ENCODE measurements at places on chromosomes 7 and 10.

DNA sequence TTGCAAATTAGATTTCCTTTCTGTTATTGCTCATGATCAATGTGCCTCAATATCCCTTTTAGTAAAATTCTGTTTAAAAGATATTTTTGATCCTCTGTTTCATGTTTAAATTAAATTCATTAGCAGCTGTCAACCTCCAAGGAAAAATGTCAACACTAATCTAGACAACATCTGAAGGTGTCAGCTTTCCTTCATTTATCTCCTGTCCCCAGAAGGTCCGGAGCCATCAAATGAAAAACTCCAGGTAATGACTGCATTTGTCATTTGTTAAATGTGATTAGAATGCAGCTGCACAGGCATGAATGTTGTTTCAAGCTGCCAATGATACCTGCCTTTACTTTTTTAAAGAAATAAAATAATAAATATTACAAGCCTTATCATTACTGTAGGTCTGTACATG lies 463.7 kb upstream of the SEMA3A start:
- no peak for DNase-seq

DNA sequence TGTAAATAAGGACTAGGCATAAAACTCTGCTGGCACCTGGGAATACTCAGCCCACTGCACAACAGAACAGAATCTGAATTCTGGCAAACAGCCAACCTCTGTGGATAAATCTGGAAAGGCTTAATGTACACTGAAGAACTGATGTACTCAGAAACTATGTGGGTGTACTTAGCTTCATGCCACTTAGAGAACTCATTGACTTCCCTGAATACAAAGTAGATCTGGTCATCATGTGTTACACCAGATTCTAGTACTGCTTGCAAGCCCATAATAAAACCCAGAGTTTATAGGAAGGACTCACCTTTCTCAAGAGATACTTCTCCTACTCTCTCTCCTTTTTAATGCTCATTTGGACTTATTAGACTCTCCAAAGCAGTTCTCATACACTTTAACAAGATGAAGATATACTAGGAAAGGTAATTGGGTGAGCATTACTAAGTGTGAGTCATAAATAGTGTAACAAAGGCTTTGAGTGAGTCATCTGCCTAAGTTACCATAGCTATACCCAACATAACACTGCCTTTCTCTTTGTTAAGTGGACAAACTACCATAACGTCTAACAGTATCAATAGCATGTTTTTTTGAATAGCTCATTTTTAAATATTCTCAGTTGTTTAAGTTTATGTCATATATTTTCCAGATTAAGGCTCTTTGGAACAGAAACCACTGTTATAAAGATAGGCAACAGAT lies 309.1 kb downstream of the MDFIC start:
- DNase-seq: no peak

GRCh38 chr10:119614686-119615085 lies 17.9 kb upstream of the TIAL1 start:
- DNase-seq: no peak

- DNase-seq: no peak
These were observed 27.7 kb downstream of the C1QL3 start for GRCh38 chr10:16493884-16494536.

GRCh38 chr10:103713676-103714075 lies 141.7 kb downstream of the SH3PXD2A start:
- DNase-seq: no peak

DNA sequence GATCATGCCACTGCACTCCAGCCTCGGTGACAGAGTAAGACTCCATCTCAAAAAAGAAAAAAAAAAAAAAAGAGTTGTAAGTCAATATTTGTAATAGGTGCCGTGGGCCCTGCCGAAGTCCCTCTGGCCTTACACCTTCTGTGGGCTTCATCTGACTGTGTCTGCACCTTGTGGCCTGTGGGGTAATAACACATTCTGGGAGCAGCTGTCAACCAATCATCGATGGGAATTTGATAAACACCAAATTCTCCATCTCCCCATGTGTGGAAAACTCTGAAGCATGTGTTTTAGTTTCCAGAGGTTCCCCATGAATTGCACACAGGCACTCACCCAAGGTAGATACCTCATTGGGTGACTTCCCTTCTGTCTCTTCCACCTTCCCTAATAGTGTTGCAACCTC lies 10.8 kb downstream of the ZNF394 start:
- no peak for DNase-seq

DNA sequence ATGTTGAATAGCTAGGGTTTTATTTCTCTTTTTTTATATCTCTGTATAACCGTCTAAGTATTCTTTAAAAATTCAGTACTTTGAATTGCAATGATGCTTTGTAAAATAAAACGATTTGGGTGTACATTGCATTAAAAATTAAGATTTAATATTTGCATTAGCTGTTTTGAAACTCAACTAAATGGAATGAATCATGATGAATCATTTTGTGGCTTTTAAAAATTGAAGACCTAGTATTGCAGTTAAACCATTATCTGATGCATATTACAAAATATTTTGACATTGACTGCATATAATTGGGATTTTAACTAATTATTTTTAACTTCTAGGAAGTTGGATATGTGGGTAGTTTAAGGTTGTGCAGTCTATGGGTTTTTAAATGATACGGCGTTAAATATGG lies 314.0 kb downstream of the CDK14 start:
- no peak for DNase-seq

DNA sequence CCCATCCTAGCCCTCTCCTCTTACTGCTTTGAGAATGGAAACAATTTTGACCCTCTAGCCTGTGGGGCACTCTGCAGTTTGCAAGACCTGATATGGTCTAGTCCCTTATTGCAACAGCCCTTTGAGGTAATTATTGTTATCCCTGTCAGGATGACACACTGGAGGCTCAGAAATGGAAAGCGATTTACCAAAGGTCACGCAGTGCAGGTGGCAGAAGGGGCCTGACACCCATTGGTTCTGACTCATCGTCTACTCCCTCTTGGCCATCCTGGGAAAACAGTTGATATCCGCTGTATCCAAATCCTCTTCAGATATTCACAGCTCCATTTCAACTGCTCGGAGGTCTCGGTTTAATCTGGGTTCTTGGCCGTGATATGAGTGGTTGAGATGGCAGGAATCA lies 44.7 kb upstream of the AQP1 start:
- DNase-seq: no peak

GRCh38 chr10:102262744-102263370 lies 17.5 kb downstream of the GBF1 start:
- DNase-seq: no peak

- DNase-seq: no peak
These were observed 623.7 kb downstream of the TYW1 start for GRCh38 chr7:67620216-67620933.

- no peak for DNase-seq
These were observed 618.5 kb downstream of the CCSER2 start for GRCh38 chr10:84946904-84947303.

DNA sequence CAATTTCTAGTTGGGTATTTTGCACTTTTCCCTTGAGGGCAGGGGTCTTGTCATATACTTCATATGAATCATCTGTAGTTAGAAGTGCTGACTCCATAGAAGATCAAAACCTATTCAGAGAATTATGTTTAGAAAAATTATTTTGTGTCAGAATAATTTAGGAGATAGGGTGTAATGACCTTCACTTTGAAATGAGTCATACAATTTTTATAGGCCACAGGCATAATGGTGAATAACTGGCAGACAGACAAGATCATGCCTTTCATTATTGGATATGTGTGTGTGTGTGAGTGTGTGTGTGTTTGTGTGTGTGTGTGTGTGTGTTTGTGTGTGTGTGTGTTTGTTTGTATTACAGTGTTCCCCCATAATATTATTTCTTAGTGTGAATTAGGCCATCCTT lies 523.0 kb downstream of the ANKRD7 start:
- DNase-seq: no peak

DNA sequence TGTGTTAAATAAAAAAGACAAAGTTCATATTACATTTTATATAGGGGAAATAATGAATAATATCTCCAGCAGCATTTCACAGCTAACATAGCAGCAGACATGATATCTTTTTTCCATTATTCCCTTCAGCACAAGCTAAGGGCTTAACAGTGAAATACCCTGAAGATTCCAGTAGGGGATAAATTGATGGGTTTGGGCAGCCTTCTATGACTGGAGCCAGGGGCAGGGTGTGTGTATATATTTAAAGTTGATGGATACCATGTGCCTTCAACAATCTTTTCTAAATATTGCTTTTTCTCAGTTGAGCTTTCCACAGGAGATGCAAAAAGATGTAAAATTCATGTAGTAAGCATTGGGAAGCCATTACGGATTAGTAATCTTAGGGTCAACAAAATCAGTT lies 151.2 kb downstream of the MAGI2 start:
- no peak for DNase-seq

DNA sequence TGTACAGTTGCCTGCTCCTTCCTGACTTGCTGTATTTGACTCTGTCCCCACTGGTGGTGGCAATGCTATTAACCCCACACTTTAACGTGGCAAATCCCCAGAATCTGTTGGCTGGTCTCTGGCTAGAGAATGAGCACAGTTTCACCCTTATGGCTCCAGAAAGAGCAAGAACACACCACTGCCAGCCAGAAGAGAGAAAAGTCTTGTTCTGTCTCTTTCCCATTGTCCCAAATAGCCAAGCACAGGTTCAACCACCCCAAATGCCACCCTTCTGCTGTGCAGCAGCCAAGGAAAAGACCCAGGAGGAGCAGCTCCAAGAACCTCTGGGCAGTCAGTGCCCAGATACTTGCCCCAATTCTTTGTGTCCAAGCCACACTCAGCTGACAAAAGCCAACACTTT lies 11.3 kb downstream of the SLC16A9 start:
- DNase-seq: no peak

DNA sequence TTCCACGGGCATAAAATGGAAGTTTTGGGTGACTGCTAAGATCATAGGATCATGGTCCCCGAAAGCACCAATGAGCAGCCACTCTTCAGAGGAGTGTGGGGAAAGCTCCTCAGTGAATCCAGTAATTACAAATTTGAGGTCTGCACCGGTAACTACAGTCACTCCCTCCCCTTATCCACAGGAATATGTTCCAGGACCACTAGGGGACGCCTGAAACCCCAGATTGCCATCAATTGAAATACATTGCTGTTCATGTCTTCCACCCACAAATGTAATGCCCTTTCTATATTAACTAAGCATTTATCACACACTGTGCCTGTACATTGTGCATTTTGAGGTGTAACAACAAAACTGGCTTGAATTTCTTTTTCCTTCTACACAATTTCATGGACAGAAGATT lies 447.9 kb upstream of the PFKP start:
- no peak for DNase-seq

DNA sequence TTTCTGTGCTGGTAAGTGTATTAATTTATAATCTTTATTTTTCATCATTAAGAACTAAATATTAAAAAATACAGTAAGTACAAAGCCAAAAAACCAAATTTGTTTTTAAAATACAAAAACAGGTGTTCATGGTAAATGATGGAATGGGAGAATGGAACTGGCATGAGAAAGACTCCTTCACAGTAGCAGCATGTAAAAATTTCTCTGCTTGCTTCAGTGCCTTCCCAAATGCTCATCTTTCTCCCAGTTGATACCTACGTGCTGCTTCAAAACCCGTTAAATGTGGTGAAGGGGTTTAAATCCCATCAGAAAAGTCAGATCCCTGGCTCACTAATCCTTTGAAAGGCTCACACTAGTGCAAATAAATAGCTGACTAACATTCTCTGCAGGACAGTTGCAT lies 4.2 kb downstream of the RNF133 start:
- DNase-seq: no peak

DNA sequence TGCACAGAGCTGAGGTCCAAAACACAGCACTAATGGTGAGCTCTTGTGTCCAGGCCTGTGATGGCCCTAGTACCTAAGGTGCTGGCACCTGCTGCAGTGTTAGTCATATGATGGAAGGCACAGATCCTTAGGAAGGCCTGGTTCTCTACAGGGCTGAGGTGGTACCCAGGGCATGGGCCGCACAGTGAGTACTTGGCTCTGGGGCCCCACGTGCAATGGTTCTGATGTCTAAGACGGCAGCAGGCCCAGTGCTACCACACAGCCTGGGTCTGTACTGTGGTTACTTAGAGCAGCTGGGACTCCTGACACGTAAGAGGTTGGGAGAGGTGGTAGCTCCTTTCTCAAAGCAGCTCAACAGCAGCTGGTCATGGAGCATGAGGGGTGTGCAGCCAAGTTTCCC lies 70.6 kb upstream of the MAGI2 start:
- no peak for DNase-seq

DNA sequence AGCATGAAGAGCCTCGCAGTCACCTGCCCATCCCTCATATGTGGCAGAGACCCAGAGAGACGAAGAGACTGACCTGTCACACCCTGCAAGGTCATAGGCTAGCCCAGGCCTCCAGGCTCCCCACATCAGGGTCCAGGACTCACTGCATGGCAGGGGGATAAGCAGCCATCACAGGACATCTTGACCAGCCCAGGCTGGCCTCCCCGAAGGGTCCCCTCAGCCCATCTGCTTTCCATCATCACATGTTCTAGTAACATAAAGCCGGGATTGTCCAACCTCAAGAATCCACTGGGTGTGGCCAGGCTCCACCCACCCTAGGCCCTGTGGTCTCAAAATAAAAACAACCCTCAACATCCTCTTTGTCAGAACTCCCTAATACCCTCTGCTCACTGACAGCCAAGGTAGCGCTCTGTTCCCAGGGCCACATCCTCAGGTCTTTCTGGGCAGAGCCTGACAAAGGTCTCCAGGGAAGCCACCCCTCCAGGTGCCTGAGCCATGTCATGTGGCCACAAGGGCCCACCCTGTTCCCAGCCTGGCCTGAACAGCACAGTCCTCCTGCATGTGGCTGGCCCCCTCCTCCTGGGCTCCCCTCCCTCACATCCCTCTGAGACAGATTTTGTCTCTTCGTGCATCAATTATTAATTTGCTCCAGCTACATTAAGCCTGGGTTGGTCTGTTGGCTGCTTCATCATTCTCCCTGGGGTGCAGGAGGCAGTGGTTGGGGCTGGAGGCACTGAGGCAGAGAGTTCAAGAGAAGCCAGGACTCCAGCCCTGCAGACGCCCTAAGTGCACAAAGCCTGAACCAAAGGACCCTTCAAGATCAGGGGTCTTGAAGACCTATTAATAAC lies 131.8 kb upstream of the UNC5B start:
- no peak for DNase-seq

- no peak for DNase-seq
These were observed 84.7 kb downstream of the TBXAS1 start for GRCh38 chr7:139913845-139914135.

GRCh38 chr7:50665403-50666123 lies 100.4 kb upstream of the DDC start:
- DNase-seq: no peak

DNA sequence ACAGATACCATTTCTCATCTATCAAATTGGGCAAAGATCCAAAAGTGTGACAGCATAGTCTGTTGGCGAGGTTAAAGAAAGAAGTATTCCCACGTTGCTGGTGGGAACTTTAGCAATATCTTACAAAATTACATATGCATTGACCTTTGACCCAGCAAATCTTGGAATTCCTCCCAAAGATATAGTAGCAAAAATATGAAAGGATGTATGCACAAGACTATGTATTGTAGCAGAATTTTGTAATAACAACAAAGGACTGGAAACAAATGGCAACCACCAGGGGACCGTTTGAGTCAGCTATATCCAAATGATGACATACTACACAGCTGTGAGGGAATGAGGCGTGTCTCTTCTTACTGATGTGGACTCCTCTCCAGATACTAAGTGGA lies 50.2 kb downstream of the KCNH2 start:
- no peak for DNase-seq
